Stimulated activated CD4-positive, alpha-beta T cell treated with anti-CD3 and anti-CD28 coated beads, Interleukin-15, amount 100 ng/mL, for 1 hour (primary cell): ENCODE measurements at places on chromosomes 1 and 21.

GRCh38 chr1:25628741-25629421 lies 12.3 kb downstream of the MAN1C1 start:
- DNase-seq, result no peak

DNA sequence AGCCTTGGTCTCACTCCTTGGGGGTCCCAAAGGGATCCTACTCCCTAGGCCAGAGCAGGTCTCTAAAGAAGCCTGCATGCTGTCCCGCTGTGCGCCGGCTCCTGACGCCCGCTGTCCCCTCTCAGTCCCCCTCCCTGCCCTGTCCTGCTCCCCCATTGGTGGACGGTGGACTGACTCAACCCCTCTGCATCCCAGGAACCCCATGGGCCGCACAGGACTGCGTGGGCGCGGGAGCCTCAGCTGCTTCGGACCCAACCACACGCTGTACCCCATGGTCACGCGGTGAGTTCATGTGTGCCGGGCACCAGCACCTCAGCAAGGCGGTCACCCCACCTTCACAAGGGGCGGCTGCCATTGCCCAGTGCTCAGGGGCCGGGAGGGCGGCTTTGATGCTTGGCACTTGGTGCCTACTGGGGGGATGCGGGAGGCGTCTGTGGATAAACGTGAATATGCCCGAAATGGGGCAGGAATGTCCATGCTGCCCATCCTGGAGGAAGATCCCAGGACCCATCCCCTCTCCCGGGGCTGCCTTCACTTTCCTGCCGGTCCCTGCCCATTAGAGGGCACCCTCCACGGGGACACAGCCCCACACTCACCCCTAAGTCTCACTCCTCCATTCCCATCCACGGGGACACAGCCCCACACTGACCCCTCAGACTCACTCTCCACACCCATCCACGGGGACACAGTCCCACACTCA lies 20.2 kb upstream of the LRRC3 start:
- no peak for DNase-seq

- DNase-seq, result no peak
Measured at GRCh38 chr1:205111354-205111753, 10.4 kb downstream of the RBBP5 start.

DNA sequence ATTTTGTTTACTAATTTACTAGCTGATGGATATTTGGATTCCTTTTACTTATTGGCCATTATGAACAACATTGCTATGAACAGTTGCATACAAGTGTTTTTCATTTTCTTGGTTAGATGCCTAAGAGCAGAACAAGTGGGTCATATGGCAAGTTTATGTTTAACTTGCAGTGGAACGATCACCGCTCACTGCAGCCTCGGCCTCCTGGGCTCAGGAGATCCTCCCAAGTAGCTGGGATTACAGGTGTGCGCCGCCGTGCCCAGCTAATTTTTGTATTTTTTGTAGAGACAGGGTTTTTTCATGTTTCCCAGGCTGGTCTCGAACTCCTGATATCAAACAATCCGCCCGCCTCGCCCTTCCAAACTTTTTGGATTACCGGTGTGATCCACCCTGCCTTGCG lies 820.5 kb upstream of the TMPRSS15 start:
- no peak for DNase-seq

- no peak for DNase-seq
Measured at GRCh38 chr1:9700340-9700739, 48.8 kb downstream of the PIK3CD start.

GRCh38 chr1:151137789-151138188 lies 8.6 kb downstream of the SEMA6C start:
- DNase-seq, result no peak

DNA sequence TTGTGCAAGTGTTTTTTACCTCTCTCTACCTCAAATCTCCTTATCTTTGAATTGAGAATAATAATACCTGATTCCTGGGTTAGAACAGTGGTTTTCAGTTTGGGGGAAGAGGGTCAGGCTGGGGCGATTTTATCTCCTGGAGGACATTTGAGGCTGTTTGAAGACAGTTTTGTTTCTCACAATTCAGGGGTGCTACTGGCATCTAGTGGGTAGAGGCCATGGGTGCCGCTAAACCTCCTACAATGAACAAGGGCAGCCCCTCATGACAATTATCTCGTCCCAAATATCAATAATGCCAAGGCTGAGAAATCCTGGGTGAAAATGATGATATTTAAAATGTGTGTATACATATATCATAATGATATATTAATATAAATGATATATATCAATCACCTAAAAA lies 139.1 kb upstream of the USH2A start:
- DNase-seq, result no peak

- no peak for DNase-seq
Measured at GRCh38 chr1:35844826-35845225, 37.0 kb downstream of the AGO4 start.

GRCh38 chr1:149844101-149844500 lies 55.3 kb upstream of the BOLA1 start:
- no peak for DNase-seq

DNA sequence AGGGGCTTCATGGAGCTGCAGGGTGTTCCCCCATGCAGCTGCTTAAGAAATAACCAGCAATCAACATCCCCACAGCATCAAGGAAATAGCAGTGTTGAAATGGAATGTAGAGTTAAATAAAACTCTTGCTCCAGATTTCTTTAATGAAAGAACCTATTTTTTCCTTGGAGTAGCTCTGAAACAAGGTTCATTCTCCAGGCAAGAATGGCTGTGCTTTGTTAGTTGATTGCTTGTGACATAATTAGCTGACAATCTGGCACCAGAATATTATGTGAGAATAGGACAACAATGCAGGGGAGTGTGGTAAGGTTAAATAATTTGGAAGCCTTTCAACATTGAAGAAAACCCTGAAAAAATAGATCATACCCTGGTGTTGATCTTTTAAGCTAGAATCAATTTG lies 254.2 kb upstream of the RRP15 start:
- no peak for DNase-seq

- no peak for DNase-seq
Measured at GRCh38 chr1:215749414-215749813, 182.3 kb downstream of the KCTD3 start.

DNA sequence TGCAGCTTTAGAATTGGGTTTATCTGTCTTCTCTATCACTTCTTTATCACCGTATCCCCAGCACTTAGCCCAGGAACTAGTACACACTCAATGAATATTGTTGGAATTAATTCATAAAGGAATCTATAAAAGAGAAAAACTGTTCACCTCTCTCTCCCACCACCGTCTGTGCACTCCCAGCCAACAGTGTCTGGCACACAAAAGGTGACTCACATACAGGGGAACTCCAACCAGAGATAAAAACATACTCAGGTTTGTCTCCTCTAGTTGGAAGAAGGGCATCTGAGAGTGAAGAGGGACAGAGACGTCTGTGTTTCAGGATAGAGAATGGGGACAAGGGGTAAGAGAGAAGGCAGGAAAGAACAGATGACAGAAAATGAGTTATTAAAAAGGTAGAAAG lies 10.0 kb downstream of the ITLN1 start:
- peak; percentile 7 for DNase-seq

GRCh38 chr1:212013672-212014071 lies 21.7 kb downstream of the INTS7 start:
- no peak for DNase-seq

- no peak for DNase-seq
Measured at GRCh38 chr1:230901671-230902070, 33.4 kb upstream of the C1orf198 start.

GRCh38 chr1:6249739-6250689 lies 6.0 kb downstream of the HES3 start:
- DNase-seq, result no peak

GRCh38 chr1:226629210-226629895 lies 80.8 kb downstream of the STUM start:
- DNase-seq, result no peak

DNA sequence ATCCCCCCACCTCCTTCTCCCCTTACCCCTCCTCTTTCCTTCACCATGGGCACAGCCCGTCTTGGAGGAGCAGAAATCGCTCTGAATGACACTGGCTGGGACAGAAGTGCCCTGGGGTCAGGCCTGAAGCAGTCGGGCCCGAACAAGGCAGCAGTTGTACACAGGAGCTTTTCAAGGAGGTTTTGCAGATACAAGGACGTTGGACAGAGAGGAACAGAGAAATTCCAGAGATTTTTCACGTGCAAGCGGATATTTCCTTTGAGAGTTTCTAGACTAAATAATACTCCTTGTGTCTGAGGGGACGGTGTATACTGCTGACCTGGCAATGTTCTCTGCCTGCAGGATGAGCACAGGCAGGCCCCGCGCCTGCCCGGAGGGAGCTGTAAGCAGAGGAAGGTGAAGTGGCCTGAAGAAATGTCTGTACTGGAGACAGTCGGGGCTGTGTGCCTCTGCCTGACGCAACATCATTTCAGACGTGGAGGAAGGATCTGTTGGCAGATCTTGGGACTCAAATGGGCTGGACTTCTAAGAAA lies 95.3 kb upstream of the SLC25A33 start:
- DNase-seq, result no peak

DNA sequence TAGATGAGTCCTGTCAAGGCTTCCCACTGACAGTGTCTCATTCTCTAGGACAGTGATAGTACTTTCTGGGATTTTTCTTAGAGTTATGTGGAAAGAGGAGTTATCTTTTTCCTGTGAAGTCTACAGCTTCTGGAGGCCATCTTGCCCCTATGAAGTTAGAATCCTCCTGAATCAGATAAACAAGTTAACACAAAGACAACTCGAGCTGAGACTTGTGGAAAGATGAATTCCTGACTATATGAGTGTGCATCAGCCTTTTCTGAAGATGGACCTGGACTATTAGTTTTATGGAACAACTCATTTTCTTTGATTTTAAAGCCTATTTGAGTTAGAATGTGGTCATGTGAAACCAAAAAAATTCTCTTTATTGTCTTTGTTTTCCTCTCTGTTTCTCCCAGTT lies 290.9 kb downstream of the LRRIQ3 start:
- no peak for DNase-seq

GRCh38 chr1:63103682-63104081 lies 218.7 kb upstream of the FOXD3 start:
- DNase-seq, result no peak

DNA sequence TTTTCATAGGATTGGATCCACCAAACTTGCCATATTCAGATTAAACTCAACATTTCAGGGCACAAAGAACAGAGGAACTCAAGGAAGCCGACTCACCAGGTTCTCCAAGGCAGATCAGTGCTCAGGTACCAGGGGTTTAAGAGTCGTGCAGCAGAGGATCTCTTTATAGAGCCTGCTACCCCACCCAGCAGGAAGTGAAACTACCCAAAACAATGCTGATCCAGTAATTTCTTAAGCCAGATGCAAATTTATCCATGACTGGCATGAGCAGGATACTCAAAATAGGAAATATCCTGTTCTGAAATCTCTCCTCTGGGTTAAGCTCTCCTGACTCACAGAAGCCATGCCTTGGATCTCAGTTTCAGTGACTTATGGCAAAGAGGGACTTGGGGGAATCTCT lies at the start of gene SPRR2A:
Gene SPRR2A (minus strand): TSS at position 138 of the 400 bp plus-strand sequence. CDS start 777 bp downstream, outside the sequence.
- DNase-seq, result no peak

DNA sequence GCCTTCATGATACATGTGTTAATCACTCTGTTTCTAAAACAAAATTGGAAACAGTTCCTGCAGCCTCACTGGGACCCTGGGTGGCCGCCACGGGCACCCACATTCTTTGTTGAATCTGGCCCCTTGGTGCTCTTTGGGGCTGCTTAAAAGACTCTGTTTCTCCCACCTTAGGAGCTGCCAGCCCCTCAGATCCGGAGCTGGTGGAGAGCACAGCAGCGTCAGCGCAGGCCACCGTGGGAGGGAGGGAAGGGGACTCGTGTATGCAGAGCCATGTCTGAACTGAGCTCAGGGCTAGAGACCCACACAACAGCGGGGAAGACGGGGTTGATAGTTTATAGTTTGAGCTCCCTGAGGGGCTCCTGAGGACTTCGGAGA lies 121.2 kb downstream of the CNIH3 start:
- no peak for DNase-seq

DNA sequence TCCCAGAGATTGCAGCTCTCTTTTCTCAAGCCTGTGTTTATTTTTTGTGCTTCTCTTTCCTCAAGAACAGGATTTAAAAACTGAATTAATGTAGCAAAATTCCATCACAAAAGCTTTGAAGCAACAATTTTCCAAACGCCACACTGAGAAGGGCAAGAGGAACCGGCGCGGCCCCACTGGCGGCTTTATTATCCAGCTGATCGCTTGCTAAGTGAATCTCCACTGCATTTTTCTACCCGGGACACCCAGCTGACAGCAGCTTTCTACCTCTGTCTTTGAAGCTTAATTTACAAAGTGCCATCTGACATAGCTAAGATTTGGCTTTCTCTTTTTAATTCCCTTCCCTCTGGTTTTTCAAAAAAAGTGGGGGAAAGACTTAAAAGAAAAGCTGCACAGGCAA lies 369.3 kb upstream of the C1orf174 start:
- DNase-seq, result no peak

- DNase-seq, result no peak
Measured at GRCh38 chr1:242216368-242216767, 217.5 kb upstream of the MAP1LC3C start.

- DNase-seq, result no peak
Measured at GRCh38 chr1:203671047-203671446, 44.4 kb downstream of the ATP2B4 start.

DNA sequence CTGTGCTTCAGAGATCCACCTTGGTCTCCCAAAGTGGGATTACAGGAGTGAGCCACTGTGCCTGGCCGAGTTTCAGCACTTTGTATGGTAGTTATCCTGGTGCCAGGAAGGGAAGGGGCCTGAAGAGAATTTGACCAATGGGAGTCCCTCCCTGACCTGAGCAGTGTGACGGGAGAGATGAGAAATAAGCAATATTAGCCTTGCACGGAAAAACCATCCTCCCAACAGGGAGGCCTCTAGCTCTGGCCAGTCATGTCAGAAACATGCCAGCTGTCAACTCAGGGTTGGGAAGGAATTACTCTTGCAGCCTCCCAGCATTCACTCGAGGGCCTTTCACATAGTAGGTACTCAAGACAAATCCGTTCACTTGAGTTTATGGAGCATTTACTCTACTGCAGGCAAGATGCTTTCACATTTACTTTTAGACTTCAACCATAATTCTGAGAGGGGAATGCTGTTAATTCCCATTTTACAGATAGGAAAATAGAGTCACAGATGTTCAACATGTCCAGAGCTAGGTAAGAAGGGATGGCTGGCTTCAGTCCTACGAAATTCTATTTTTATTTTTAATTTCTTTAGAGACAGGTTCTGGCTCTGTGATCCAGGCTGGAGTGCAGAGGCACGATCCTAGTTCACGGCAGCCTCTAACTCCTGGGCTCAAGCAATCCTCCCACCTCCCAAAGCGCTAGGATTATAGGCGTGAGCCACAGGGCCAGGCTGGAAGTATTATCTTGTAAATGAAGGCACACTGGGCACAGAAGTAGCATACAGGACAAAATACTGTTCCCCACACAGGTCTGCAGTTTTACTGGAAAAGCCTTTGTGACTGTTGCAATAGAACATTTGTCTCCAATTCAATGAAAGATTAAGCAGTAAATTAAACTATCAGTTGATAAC lies 3.2 kb upstream of the ATP13A2 start:
- no peak for DNase-seq

- no peak for DNase-seq
Measured at GRCh38 chr1:65170511-65171142, 22.6 kb downstream of the AK4 start.

- no peak for DNase-seq
Measured at GRCh38 chr1:105556266-105556665, 1500.2 kb upstream of the PRMT6 start.
